ENCODE measurements at places on chromosomes 7 and 10.

DNA sequence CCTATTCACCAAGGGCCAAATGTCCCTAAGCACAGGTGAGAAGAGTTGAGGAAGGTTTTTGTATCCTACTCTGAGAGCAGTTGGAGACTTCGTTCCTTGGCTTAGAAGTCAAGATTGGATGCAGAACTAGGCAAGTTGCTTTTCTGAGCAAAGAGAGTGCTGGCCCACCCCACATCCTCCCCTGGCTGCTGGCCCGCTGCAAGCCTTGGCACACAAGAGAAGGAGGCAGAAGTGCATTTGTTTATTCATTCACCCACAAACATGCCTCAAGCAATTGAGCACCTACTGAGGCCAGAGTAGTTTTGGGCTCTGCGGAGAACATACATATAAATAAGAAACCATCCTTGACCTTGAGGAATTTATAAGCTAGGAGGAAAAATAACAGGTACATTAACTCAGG lies 318.9 kb downstream of the KCNMA1 start:
- DNase-seq = no peak

- no peak for DNase-seq
Measured at GRCh38 chr7:104111271-104111670, 96.5 kb downstream of the ORC5 start.

DNA sequence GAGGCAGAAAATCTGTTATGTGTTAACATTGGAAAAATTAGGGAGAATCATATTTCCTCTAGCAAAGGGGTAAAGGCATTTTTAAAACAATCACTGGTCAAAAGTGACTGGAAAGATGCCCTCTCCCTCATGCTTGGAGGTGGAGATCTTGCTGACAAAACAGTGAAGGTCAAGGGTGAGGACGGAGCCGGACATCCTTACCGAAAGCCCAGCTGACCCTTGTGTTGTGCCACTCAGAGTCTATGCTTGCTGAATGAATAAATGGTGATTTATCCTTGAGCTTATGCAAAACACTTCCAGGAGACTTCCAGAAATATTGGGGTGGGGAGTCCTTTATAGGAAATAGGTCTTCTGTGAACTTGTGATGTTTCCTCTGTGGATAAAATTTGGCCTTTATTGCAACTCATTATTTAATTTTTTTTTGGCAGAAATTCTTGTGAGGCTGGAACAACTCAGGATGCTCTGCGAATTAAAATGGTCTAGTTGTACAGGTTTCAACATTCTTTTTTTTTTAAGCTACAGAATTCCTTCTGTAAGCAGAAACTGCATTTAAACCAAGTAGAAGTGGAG lies 28.3 kb upstream of the ELMO1 start:
- DNase-seq = no peak

DNA sequence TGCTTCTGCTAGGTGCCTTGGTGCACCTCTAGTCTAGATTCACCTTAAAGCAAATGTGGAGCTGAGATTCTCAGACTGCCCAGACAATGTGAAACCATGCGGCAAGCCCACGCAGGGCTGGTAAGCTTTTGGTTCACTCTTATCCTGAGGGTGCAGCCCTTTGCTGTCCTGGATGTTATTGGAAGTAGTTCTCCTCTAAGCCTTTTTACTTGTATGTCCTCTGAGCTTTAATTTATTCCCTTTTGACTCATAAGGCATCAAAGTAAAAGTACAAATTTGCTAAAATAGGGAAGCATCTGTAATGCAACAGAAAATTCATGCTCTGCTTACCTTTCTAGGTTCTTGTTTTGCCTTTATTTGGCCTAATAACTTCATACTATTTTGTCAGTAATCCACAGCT lies 186.8 kb downstream of the MACC1 start:
- DNase-seq = no peak

DNA sequence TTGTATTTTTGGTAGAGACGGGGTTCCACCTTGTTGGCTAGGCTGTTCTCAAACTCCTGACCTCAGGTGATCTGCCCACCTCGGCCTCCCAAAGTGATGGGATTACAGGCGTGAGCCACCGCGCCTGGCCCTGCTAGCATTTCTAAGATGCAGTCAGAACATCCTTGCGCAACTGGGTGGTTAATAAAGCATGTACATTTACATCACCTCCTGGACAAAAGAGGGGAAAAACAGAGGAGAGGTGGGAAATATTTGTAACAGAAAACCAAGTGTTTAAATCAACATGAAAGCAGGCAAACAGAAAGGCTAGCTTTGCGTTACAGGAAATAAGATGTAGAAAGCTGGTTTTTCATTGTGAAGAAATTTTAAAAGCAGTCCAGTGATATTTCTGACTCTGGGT lies 220.9 kb upstream of the KMT2E start:
- DNase-seq = no peak

DNA sequence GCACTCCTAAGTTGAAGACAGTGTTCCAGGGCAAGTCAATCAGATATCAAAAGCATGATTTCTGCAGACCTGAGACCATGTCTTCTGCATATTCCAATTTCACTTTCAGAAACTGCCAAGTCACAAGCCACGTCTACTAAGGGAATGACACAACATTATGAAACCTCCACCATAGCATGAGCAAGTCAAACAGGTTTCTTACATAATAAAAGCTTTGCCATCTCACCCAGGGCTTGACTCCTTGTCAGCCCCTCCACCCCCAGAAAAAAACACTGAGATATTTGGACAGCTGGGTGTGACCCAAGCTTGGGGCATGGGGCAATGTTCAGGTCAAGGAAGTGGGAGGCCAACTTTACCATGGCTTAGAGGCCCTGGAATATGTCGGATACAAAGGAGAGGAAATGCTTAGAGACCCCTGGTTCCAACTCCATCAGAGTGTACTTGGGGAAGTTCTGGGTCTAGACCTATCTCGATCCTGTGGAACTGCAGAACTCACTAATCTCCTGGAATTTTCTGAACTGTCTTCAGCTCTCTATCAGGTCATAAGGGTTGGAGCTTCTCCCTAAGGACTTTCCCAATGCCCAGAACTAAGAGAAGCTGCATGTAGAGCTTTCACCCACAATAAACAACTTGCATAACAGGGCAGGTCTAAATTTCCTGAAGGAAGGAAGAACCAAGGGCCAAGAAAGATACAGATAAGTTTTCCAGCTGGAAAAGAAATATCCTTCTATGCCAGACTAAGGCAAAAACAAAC lies 80.6 kb upstream of the NAMPT start:
- DNase-seq = no peak

GRCh38 chr10:83806717-83807116 lies 332.6 kb upstream of the GHITM start:
- DNase-seq = no peak

GRCh38 chr10:58436071-58436470 lies 50.9 kb downstream of the TFAM start:
- DNase-seq = no peak

- DNase-seq = peak; percentile 24
Measured at GRCh38 chr7:129553899-129554461, 51.6 kb downstream of the SMKR1 start.

DNA sequence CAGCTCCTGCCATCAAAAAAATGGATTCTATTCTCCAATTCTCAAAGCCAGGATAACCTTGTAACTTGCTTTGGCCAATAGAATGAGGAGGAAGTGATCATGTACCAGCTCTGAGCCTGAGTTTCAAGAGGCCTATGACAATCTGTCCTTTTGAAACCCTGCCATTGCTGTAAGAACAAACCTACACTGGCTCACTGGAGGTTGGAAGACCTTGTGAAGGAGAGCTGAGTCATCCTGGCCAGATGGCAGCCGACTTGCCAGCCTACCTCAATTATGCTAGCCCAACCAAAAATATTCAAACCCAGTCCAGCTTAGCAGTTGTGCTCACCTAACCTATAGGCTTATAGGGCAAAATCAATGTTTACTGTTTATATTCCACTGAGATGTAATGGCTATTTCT lies 93.0 kb downstream of the HGF start:
- DNase-seq = no peak

DNA sequence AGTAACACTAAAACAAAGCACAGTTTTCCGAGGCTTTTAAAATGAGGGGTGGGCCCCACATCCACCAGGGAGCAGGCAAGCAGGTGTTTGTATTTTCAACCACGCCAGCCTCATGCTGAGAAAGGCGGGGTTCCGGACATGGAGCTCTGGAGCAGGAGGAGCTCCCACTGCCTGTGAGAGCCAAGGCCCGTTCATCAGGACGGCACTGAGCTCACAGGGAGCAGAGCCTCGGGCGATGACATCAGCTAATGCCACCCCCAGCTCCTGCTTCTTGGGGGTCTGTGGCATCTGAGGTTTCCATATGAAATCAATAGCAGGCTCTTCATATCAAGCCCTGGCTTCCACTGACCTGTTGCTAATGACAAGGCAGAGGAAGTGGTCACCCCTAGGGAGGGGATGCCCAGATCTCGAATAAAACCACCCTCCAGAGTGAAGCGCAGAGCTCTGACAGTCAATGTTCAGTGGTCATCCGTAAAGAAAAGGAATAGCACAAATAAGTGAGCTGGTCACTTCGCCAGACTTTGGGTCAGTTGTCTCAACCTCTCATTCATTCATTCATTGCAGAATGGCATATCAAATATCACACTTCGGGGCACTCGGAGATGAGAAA lies 89.1 kb downstream of the TNS3 start:
- DNase-seq = peak; percentile 26

DNA sequence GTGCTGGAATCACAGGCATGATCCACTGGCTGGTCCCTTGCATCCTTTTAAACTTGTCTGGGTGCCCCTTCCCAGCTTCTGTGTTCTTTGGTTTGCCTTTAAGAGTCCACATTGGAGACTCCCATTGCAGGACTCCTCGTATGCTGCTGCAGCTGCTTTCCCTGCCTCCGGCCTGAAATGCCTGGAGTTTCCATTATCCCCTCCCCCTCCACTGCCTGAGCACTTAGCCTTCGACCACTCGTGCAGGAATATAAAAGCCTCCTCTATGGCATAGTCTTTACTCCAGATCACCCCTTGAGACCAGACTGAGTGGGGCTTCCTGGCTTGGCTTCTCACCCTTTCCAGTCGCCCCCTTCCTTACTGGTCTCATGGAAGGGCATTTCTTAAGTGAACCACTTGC lies 80.2 kb downstream of the RHOBTB1 start:
- DNase-seq = no peak

GRCh38 chr10:100065084-100065660 lies 16.5 kb downstream of the CPN1 start:
- no peak for DNase-seq

- DNase-seq = no peak
Measured at GRCh38 chr10:97687785-97688781, 1.0 kb upstream of the AVPI1 start.

- no peak for DNase-seq
Measured at GRCh38 chr7:43877968-43878864, 8.9 kb upstream of the MRPS24 start.

GRCh38 chr7:111012799-111013675 lies 77.9 kb upstream of the LRRN3 start:
- DNase-seq = no peak

DNA sequence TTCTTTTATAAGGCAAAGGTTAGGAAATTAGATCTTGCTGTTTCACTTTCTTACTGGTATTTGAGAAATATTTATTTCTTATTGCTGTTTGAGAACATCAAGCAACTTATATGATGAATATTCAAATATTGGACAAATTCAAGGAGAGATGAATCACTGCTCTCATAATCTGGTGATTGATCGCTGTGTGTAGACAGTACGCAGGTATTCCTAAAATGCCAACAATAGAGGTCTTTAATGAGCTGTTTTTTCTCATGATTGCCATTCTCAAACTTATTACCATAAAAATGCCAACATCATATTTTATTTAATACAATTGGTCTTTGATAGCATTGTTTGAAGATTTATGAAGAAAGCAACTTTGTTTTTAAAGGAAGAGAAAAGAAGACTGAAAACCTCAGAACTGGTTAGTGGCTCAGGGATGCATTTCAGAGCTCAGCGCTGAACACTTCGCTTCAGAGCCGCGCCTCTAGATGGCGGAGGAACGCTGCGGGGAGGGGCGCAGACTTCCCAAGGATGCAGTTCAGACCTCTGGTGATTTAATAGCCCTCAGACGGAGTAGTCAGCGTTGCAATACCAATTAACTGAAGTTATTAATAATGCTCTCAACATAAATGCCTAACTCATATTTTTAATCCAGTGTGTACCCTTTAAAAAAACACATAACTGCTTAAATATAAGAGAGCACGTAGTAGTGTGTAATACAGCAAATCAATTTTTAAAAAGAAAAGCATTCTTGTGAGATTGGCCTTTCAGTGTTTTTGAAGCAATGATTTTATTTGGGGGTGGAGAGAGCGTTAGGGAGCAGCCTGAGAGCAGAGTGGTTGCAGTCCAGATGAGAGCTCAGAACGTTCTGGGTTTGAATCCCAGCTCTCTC lies 38.5 kb upstream of the STEAP4 start:
- DNase-seq = no peak

GRCh38 chr10:132696728-132697577 lies 89.0 kb downstream of the NKX6-2 start:
- no peak for DNase-seq

GRCh38 chr7:91266689-91267090 lies 2.5 kb downstream of the FZD1 start:
- DNase-seq = no peak

- DNase-seq = no peak
Measured at GRCh38 chr7:100044718-100045117, 4.9 kb upstream of the ZSCAN21 start.

DNA sequence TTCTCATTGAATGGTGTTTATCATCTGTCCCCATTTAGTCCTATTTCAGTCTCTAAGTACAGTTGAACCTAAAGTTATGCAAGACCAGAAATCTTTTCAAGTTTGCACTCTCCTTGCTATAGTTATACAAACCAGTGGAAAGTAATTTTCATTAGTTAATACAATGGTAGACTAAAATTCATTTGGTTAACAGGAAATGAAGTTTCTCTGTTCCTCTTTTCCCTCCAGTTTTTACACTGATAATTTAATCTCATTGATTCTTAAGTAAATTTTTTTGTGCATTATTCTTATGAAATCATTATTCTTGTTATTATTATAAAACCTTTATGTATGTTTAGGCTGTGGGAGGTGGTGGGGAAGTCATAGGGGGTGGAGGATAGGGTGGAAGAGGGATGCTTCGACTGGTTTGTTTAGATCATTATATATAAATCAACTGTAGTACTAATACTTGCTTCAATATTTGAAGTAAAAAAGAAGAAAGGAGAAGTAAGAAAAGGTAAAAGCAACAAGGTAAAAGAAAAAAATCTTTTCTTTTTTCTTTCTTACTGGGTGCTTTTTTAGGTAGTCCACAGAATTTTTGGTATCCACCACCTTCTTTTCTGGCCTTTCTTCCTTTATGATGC lies 104.1 kb downstream of the GPR85 start:
- no peak for DNase-seq

GRCh38 chr7:130294314-130294713 lies 1.4 kb downstream of the CPA4 start:
- no peak for DNase-seq

GRCh38 chr10:120012566-120012965 lies 120.0 kb downstream of the SEC23IP start:
- DNase-seq = no peak

GRCh38 chr10:3980660-3981059 lies 195.7 kb upstream of the KLF6 start:
- no peak for DNase-seq

- no peak for DNase-seq
Measured at GRCh38 chr10:35004651-35005050, 85.5 kb downstream of the CUL2 start.

- DNase-seq = no peak
Measured at GRCh38 chr7:76260171-76260703, 42.2 kb upstream of the HSPB1 start.

All from NCI-H510A (cell line).